ENCODE measurements at places on chromosomes 13 and 19.

DNA sequence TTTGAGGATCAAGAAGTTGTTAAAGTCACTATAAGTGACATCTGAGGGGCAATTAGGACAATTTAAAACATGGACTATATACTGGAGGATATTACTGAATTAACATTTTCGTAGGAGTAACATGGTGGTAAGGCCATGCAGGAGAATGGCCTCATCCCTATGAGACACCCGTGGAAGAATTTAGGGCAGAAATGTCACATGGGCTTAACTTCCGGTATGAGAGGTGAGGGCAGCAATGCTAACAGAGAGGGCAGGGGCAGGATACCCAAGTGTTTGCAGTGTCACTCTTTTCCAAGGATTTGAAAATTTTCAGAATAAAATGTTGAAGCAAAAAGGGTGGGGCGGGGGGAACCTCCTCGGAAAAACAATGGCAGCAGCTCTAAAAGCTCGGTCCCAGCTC lies 23.6 kb downstream of the RANBP3 start:
- no peak for DNase-seq

DNA sequence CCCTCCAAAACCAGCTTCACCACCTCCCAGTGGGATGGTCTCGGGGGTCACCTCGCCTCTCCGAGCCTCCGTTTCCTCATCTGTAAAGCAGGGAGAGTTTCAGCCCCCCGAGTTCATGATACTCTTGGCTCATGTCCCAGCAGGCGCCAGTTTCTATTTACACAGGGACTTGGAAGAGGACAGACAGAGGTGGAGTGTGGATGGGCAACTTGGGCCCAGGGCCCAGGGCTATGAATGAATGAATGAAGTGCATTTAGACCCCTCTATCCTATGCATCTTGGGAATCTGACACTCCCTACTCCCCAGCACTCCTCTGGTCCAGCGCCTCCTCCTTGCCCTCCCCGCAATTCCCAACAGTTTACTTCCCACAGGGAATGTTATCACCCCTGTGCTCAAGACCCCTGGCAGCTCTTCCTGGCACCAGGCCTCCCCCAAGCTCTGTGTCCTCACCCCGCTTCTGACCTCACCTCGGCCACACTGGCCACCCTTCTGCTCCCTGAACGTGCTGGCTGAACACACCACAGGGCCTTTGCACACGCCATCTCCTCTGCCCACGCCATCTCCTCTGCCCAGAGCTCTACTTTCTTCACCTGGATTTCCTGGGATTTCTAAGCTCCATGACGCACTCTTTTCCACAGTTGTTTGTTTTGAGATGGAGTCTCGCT lies 4.9 kb upstream of the C2CD4C start:
- DNase-seq = no peak

- no peak for DNase-seq
Observed at GRCh38 chr13:31242916-31243315, 43.1 kb downstream of the B3GLCT start.

DNA sequence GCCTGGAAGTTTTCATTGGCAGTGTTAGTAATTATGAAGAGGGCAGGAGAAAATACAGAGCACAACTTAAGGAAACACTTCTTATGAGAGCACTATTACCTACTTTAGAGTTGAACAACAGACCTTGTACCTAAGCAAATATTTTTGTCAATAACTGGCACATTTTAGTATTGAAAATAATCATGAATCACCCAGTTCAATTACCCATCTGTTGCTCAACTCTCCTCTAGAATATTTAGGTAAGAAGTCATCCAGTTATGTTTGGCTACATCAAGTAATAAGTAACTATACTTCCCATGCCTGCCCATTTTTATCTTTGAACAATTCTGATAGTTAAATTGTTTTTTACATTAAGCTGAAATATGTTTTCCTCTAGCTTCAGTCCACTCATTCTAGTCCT lies 893.4 kb downstream of the DIAPH3 start:
- DNase-seq = no peak

DNA sequence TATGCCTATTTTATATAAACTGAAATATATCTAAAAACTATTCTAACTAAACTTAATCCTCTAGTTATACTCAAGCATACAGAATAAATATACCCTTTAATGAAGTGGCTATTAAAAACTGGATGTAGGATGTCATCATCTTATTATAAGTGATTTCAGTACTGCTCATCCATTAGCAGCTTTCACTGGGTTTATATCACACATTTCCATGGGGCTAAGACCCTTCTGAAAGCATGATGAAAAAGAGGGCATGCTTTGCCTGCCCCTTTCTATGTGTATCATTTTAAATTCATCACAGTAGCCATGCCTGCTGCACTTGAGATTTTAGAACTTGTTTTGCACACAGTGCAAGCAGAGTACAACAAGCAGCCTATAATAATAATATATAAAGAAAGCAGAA lies 477.5 kb downstream of the SLITRK6 start:
- DNase-seq = no peak

- no peak for DNase-seq
Observed at GRCh38 chr13:82963226-82964099, 918.8 kb downstream of the SLITRK1 start.

DNA sequence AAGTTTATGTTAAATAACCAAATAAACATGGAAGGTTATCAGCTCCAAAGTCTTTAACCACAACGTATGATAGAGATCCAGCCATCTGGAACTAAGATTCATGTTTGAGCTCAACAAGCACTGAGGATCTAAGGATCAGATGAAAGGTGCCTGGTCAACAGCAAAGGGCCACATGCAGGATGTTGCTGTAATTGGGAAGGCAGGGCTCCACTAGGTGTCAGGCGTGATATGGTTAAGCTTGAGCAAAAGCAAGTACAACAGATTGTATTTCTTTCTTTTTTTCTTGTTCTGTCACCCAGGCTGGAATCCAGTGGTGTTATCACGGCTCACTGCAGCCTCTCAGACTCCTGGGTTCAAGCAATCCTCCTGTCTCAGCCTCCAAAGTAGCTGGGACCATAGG lies 12.0 kb downstream of the EBPL start:
- peak; percentile 61 for DNase-seq

DNA sequence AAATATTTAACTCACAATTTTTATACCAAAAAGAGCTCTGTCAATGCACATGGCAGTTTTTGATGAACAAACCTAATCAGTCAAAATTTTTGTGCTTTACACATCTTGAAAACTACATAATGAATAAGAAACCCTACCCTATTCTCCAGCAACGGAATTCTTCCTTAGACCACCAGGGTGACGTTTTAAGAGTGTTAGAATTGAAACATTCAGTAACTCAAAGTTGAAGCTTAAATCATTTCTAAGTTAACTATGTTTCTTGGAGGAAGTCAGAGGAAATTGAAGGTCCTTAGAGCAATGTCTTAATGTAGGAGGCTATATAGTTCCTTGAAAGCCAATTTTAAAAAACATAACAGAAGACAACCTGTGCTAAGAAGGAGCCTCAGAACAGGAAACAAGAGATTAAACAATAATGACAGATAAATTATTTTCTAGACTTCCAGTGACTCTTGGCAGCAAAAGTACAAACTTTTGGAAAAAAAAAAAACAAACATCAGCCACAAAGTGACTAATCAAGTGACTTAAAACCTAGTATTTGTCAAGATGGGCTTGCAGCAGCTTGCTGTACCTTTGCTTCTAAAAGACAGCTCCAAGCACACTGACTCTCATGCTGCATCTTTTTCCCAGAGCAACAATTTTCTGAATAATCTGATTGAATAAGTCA lies 6.2 kb downstream of the SPRY2 start:
- no peak for DNase-seq

- no peak for DNase-seq
Observed at GRCh38 chr19:33394723-33395560, 21.4 kb downstream of the CEBPG start.

GRCh38 chr13:25574437-25575411 lies 202.9 kb downstream of the ATP8A2 start:
- DNase-seq = peak; percentile 39

- DNase-seq = peak; percentile 4
Observed at GRCh38 chr13:80923907-80924306, 583.0 kb upstream of the SPRY2 start.

- no peak for DNase-seq
Observed at GRCh38 chr19:46376241-46377153, 29.6 kb downstream of the PPP5C start.

- DNase-seq = peak; percentile 97
Observed at GRCh38 chr19:14091081-14091812, 696 bp upstream of the SAMD1 start.

DNA sequence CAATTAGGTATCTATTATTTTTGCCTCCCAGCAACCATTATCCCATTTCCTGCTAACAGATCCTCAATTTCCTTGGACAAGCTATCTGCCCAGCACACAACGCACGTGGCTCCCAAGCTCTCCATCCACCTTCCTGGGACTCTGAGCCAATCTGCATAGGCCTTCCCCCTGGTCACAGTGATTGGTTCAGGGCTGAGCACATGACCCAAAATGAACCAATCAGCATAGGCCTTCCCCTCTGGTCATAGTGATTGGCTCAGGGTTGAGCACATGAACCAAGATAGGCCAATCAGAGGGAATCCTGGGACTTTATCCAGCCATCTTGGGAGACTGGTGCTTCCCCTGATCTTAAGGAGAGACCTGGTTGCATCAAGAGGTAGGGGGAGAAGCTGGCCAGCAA lies 5.8 kb downstream of the CPAMD8 start:
- DNase-seq = no peak

DNA sequence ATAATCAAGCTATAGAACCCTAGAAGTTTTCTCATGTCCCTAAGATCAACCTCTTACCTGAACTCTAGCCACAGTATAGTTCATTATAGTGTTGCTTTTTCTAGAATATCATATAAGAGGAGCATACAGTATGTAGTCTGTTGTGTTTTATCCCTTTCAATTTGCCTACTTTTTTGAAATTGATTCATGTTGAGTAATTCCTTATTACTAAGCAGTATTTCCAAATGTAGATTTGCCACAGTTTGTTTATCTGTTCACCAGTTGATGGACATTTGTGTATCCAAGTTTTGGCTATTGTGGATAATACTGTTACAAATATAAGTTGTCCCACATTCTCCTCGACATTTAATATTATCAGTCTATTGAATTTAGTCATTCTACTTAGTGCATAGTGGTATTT lies 138.0 kb downstream of the LMO7 start:
- no peak for DNase-seq

DNA sequence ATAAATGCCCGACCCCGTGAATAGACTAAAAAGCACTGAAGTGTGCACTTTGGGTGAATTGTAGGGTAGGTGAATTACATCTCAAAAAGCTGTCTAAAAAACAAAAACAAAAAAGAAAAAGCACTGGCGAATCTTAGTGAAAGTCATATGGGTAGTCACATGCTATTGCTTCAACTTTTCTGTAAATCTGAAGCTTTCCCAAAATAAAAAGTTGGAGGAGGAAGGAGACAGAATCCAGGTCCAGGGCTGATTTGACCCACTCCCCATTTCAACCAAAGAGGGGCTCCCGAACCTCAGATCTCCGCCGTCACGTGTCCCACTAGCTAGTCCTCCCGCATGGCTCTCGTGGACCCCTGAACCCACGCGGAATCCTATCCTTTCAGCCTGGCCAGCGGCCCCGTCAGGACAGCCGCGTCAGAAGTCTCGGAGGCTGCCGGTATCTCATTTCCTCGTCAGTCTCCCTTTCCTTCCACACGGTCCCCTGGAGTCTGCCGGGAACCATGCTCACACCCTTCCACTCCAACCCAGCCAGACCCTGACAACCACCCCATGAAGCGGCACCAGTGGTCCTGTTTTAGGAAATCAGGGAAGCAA lies 6.1 kb downstream of the PPP1R12C start:
- no peak for DNase-seq

DNA sequence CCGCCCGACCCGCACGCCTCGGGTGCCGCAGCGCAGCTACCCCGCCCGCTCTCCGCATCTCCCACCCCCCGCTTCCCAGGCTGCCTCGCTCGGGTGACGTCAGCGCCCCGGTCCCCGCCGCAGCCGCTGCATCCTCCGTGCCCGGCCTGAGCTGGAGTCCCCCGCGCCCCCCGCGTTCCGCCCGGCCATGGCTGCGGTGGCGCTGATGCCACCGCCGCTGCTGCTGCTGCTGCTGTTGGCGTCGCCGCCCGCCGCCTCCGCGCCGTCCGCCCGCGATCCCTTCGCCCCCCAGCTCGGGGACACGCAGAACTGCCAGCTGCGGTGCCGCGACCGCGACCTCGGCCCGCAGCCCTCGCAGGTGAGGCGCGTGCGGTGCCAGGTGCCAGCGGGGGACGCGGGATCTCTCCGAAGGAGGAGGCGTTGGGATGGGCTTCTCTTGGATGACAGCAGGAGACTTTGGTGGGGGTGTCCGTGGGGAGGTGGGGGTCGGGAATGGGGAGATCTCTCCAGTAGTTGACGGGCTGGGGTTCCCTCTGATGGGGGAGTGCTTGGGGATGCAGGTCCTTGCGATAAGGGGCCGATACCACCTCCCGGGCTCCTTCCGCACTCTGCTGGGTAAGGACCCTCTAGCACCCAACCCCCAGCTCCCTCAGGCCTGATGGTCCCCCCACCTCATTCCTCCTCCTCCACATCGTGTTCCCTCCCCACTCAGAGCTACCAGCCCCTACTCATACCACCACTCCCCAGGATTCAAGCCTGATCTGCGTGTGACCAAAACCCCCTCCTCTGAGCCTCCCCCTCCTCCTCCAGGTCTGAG lies at the start of gene TMEM59L:
TMEM59L (plus strand) TSS at position 99 of the 817 bp plus-strand sequence; CDS start at position 188, 89 bp downstream.
- peak; percentile 50 for DNase-seq

DNA sequence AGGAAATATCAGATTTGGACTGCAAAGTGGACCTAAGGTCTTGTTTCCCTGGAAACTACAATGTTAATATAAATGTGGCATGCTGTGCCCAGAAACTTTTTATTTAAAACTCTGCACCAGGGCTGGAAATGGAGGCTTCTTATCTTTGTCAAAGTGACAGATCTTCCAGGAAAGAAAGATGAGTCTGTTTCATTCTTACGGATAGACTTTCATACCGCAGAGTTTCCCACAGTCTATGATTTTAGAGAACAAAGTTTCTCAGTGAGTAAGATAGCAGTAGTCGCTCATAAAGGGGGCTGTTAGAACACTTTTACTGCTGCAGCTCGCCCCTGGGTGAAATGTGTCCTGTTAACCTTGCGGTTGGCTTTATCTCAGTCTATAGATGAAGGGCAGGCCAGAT lies 6.7 kb downstream of the CLEC11A start:
- no peak for DNase-seq

GRCh38 chr19:8209462-8210378 lies 550 bp downstream of the CERS4 start:
- DNase-seq = peak; percentile 95

DNA sequence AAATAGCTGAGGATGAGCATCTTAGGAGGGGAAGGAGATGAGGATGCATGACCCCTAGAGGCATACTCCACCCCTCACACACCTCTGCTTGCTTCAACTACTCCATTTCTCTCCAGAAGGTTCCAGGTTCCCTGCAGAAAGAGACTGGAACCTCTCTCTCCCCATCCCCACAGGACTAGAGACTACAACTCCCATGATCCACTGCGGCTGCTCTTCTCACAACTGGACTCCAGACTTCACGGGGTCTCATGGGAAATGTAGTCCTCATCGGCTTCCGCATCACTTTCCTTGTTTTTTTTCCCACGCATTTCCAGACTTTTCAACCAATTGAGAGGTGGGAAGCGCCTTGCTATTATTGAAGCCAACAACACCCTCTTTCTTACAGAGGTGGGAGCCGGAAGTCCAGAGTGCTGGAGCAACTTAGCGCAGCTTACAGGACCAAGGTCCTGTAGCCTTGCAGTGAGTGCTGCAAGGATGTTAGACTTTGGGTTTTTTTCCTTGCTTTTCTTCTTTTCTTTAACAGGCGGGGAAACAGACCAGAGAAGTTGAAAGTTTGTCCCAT lies 13.9 kb upstream of the CACNG6 start:
- no peak for DNase-seq

GRCh38 chr13:107185889-107186288 lies 618.0 kb upstream of the ARGLU1 start:
- no peak for DNase-seq

- no peak for DNase-seq
Observed at GRCh38 chr13:78215458-78216108, 297.0 kb upstream of the EDNRB start.

GRCh38 chr13:100240109-100240779 lies 151.4 kb downstream of the PCCA start:
- no peak for DNase-seq
